ENCODE measurements at places on chromosomes 16 and 17.

DNA sequence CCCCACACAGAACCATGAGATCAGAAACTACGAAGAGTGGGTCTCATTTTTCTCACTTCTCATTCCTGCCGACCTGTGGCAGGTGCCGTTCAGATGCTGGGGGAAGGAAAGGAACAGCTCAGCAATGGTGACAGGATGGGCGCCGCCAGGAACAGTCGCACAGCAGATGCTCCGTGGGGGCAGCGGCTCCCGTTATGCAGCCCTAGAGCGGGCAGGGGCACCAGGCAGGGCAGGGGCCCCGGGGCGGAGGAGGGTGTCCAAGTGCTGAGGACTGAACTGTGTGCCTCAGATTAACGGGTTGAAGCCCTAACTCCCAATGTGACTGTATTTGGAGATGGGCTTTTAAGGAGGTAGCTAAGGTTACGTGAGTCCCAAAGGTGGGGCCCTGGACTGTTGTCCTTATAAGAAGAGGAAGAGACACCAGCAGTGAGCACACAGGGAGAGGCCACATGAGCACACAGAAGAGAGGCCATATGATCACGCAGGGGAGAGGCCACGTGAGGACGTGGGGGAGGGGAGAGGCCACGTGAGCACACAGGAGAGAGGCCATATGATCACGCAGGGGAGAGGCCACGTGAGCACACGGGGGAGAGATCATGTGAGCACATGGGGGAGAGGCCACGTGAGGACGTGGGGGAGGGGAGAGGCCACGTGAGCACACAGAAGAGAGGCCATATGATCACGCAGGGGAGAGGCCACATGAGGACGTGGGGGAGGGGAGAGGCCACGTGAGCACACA lies 95.7 kb upstream of the METRNL start:
- no peak for DNase-seq

GRCh38 chr17:73595931-73596330 lies 48.3 kb downstream of the SDK2 start:
- no peak for DNase-seq

DNA sequence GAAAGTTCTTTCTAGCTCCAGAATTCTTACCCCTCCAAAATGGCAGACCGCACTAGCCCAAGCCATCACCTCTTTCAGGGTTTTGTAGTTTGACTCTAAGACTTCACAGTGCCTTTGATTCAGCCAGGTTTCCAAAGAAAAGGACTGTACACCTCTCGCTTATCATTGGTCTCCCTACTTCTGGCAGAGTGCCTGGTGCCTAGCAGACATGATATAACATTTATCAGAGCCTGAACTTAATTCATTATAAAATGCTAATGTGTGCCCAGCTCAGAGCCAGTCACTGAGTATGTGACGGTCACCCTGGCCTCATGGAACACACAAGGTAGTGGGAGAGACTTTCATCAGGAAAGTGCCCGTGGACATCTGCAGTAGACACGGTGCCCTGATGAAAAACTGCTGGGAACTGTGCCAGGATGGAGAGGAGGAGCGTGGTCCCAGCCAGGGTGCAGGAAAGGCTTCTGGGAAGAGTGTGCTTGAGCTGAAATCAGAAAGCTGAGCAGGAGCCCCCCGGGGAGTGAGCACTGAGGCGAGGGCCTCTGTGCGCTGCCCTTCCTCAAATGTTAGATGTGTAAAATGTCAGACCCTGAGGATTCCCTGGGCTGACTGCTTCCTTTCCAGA lies 34.3 kb upstream of the LGALS9 start:
- no peak for DNase-seq

DNA sequence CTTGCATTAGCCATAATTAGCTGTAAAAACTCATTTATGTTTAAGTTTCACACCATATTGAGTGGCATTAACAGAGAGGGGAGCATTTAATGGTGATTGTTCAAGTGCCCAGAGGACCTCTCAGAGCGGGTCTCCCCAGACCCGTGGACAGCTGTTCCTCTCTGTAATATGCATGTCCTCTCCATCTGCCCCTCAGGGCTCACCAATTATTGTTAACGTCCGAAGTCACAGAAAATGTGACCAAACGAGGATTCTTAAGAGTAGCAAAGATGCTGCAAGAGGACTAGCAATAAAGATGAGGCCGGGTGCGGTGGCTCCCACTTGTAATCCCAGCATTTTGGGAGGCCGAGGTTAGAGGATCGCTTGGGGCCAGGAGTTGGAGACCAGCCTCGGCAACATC lies 130.2 kb downstream of the CPPED1 start:
- DNase-seq, result no peak

DNA sequence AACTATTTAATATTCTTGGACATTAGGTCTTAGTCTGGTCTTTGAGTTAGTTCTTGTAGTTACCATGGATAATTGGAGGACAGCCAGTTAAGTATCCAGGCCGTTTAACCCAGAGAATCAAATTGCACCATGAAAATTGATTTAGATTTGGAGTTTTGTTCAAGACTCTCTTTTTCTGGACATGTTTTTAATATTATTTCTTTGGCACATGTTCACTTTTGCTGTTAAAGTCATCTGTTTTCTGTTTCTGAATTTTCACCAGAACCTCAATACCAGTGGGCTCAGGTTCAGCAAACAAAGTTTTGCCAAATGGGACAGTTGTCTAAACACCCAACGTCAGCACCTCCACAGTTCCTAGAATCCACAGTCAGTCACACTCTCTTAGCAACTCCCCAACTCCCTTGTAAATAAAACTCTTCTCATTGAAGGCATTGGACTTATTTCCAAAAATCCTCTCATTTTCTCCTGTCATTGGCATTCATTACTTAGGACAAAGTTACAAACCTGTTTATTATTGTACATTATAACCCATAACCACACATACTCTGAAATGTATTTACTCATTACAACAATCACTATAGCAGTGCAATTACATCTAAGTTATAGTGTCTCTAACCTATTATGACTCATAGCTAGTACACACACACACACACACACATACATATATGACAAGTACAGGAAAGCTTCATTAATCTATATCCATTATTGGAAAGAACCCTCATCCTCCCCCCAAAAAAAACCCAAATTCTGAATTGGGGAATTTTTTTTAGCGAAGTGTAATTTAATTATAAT lies 33.5 kb upstream of the DNAH9 start:
- no peak for DNase-seq

DNA sequence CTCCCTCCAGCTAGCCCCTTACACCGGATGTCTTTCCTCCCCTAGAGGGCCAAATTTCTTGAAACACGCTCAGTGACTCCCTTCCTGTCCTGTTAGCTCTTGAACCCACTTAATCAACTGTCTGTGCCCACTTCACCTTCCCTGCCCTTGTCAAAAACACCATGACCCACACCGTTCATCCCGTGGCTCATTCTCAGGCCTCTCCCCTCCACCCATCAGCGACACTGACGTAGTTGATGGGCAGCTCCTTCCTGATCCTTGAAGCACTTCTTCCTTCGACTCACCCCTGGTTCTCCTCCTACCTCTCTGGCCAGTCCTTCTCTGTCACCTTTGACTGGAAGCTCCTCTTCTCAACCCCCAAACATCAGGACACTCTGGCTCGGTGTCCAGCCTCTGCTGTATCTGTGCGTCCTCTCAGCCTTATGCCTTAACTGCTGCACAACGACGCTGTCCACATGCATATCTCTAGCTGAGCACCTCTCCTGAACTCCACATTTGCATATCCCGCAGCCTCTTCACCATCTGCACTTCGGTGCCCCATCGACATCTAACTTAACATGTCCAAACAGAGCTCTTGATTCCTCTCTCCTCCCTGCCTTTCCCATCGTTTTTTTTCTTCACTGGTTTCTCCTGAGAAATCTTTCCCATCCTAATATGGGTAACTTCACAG lies 39.3 kb upstream of the CCDC182 start:
- no peak for DNase-seq

Data from activated CD4-positive, CD25-positive, alpha-beta regulatory T cell (primary cell).